ENCODE measurements at places on chromosomes 13 and 19.
A peak's percentile ranks its signal among the peaks of the same experiment; 100 is the strongest.

GRCh38 chr13:105925496-105925895 is 610.0 kb downstream of the EFNB2 start:
- no peak for DNase-seq

DNA sequence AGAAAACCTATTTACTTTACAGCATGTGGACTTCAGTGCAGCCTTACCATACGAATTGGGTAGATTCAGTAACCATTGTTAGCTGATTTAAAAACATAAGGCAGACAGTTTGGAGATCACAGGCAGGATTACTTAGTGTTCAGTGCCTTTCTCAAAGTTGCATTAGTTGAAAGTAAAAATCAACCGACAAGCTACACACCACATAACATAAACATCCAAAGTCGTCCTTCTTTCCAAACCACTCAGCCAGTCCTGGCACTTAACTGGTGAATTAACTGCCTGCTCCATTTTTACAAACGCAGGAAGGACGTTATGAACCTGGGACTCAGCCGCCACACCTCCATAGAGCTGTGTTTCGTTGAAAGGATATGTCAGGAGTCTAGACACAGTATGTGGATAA is 91.4 kb downstream of the COL4A1 start:
- DNase-seq, result no peak

GRCh38 chr13:51811046-51811445 is 7.1 kb upstream of the DHRS12 start:
- no peak for DNase-seq

DNA sequence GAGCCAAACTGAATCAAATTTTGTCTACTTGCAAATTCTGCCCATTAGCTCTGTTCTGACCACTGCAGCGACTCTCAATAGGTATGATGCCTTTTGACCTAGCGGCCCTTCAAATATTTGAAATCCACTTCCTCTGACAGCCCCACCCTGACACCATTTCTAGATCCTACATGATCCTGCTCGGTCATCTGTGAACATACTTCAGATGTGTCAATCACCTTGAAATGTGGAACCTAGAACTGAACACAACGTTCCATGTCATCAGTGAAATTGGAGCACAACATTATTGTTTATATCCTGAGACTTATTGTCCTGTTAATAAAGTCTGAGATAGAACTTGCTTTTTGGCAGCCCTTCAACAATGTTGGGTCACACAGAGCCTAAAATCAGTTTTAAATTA is 98.2 kb downstream of the UBL3 start:
- no peak for DNase-seq

- DNase-seq, result no peak
These were observed 10.4 kb upstream of the CACTIN start for GRCh38 chr19:3636962-3637361.

- no peak for DNase-seq
These were observed 97.9 kb downstream of the GGACT start for GRCh38 chr13:100490692-100491091.

- peak; percentile 5 for DNase-seq
These were observed 601 bp upstream of the ZNF749 start for GRCh38 chr19:57434386-57435061.

GRCh38 chr19:5632241-5632612 is 9.3 kb downstream of the SAFB start:
- DNase-seq, result no peak

GRCh38 chr19:17847538-17848366 is at the start of gene JAK3:
Gene JAK3 (minus strand): TSS chr19:17847982. CDS start chr19:17844417, 3,565 bp downstream.
- DNase-seq, result peak; percentile 75

DNA sequence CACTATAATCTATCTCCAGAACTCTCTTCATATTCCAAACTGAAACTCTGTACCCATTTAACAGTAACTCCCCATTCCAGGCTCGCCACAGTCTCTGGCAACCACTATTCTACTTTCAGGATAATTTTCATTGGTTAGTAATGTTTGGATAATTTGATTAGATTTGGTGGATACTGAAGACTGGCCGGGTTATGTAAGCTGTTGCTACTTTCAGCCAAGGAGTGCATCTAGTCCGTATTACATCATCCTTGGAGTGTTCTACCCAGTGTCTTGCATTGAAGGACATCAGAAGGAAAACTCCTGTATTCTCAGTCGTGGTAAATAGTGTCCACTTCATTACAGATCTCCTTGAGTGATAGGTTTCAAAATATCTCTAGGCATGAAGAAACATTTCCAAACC is 60.5 kb downstream of the PCCA start:
- no peak for DNase-seq

DNA sequence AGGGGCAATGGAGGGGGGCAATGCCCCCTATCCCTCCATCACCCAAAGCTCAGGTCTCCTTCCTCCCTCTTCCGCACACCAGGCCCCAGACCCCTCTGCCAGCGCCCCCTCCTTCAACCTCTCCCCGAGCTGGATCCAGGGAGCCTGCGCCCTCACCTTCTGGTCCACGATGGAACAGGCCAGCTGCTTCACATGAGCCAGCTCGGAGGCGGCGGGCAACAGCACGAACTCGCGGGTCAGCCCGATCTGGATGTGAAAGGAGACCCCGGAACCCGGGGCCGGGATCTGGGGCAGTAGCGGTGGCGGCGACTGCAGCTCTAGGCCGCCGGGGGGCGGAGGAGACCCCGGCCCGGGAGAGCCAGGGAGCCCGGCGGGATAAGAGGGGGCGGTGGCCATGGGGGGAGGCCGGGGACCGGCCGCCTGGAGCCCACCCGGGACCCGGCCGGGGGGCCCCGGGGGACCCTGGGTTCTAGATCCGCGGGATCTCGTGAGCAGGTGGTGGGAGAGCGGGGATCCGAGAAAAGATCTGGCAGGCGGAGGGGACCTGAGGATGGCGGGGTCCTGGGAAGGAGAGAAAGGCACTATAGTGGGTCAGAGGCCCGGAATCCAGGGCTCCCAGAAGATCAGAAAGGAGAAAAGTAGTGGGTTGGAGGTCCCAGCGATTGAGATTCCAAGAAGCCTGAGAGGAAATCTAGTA is 791 bp downstream of the PRKD2 start:
- no peak for DNase-seq

All from left kidney (tissue), 8 donors.